ENCODE measurements at places on chromosomes 6 and 20.
A peak's percentile ranks its signal among the peaks of the same experiment; 100 is the strongest.

DNA sequence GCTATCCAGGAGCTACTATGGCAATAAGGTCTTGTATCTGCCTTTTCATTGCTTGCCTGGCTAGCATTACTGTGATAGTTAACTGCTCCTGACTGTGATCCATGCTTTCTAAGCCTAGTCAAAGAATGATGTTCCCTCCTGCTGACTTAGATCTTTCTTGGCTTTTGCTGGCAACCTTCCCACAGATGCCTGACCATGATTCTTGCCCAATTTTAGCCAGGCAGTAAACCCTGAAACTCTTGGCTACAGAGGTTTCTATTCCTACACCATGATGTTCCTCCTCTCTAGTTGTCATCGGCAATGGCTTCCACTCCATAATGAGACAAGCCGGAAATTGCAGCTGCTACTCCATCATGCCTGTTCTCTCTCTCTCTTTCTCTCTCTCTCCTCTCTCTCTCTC, 238.1 kb downstream of the HAO1 start:
- DNase-seq = no peak

GRCh38 chr20:46331611-46332361, 23.5 kb upstream of the CDH22 start:
- no peak for DNase-seq

DNA sequence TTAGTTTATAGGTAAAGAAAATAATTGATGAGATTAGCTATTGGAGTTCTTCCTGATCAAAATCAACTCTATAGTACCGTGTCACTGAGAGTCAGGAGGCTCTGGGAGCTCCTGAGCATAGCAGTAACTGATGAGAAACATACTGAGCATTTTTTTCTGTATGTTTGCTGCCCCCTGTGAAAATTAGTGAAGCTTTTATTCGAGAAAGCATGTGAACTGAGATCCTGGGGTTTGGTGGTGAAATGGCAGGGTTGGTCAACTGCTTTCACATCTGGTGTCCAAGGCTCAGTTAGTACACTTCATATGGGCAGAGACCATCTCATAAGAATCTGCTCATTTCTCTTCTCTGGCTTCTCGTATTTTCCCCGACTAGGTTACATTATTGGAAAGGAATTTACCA, 4.1 kb upstream of the ABT1 start:
- DNase-seq = no peak

GRCh38 chr6:99802396-99803031, 191.5 kb downstream of the MCHR2 start:
- DNase-seq = no peak

DNA sequence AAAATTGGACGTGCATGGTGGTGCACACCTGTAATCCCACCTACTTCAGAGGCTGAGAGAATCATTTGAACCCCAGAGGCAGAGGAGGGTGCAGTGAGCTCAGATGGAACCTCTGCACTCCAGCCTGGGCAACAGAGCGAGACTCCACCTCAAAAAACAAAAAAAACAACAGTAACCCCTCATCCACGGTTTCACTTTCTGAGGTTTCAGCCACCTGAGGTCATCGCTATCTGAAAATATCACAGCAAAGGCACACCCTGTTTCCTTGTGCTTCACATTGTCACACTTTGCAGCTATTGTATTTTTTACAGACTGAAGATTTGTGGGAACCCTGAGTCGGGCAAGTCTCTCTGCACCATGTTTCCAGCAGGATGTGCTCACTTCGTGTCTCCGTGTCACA, 54.1 kb upstream of the FOXQ1 start:
- no peak for DNase-seq

GRCh38 chr20:62887860-62888239, 26.2 kb upstream of the TCFL5 start:
- no peak for DNase-seq

DNA sequence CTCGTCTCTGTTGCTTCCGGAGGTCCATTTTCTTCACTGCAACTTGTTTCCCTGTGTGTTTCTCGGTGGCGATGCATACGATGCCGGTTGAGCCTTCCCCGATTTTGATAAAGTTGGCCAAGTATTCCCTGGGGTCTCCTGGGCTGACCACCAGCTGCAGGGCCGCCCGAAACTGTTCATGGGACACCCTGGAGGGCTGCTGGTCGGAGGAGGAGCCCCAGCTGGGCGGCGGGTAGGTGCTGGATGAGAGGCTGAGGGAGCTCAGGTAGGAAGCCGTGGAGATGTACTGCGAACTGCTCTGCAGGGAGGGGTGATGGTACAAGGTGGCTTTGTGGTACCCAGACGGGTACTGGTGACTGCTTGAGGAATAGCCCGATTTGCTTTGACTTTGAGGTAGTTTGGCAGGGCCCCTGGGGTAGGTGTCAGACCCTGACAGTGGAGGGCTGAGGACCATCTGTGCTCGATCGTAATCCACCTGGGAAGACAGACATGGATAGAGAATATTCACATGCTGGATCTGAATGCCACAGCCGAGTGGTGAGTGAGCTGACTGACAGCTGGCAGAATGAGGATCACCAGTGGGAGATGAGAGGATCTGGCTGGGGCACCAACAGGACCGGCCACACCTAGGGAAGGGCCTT, 51.6 kb downstream of the LAMP5 start:
- no peak for DNase-seq

DNA sequence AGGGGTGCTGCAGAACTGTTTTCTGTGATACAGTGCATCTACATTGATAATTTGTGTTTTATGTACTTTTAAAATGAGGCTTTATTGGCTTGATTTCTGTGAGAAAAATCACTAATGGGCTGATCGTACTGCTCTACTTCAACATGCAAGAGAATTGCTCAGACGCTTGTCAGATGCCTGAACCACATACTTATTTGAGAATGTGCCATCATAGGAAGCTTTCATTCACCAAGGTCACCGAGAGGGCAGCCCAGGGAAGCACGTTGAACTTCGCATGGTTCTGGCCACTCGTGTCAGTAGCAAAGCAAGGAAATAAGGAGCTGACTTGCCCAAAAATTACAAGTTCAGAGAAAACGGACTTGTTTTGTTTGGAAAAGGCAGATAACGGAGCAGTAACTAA, 168.5 kb upstream of the AKAP12 start:
- no peak for DNase-seq

DNA sequence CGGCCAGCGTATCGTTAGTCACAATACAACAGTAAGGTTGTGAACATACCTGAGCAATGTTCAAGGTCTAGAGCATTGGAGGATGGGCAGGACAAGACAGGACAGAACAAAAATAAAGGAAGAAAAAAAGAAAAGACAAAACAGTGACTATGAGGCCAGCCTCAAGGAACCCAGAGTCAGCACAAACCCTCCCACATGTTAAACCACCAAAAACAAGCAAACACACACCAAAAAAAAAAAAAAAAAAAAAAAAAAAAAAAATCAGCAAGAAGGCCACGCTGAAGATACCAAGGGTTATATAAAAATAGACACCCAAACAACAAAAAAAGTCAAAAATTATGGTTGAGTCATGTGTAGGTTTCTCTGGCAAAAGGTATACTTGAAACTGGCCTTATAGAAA, 12.8 kb downstream of the MED23 start:
- no peak for DNase-seq

- no peak for DNase-seq
Observed at GRCh38 chr20:61683721-61684120, 382.0 kb downstream of the TAF4 start.

DNA sequence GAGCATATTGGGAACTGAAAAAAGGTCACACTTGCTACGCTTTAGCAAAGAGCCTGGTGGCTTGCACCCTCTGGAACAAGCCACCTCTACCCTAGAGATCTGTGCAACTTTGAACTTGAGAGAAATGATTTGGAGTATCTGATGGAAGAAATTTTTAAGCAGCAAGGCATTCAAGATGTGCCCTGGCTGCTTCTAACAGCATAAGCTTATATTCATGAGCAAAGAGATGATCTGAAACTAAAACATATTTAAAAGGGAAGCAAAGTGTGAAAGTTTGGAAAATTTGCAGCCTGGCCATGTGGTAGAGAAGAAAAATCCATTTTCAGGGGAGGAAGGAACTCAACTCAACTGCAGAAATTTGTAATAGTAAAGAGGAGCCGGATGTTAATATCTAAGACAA, 71.1 kb downstream of the NINL start:
- no peak for DNase-seq

DNA sequence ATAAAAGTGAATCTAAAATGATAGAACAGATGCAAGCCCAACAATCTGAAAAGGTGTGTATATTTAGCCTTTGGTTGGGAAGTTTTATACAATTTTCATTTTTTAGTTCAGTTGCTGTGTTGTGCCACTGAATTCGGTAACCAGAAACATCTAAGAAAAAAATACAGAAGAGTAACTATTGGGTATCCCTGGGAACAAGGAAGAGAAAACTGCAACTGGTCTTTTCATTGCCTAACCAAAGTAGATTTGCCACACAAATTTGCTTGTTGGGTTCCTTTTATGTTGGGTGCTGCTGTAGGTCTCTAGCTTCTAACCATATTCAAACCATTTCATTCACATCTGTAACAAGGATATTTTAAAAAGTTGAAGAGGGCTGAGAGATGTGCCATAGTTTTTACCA, 2.8 kb upstream of the TMEM30A start:
- no peak for DNase-seq

GRCh38 chr6:7617801-7618764, 28.1 kb downstream of the SNRNP48 start:
- peak; percentile 19 for DNase-seq

DNA sequence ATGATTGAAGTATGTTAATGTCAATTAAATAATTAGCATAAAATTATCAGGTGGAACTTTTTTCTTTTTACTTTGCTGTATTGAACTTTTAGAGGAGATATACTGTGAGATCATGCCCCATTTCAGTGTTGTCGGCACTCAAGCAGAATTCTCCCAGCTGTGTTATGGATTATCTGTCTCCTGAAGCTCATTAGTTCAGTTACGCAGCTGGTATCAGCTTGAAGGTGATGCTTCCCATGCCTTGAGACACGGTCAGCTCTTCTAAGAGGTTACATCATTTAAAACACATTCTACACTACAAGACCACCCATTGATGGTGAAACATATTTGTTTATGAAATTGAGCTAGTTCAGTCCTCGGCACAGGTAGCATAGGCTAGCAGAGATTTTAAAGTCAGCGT, 68.9 kb upstream of the PHACTR2 start:
- no peak for DNase-seq

GRCh38 chr6:150704447-150705192, 104.9 kb downstream of the PLEKHG1 start:
- DNase-seq = no peak

DNA sequence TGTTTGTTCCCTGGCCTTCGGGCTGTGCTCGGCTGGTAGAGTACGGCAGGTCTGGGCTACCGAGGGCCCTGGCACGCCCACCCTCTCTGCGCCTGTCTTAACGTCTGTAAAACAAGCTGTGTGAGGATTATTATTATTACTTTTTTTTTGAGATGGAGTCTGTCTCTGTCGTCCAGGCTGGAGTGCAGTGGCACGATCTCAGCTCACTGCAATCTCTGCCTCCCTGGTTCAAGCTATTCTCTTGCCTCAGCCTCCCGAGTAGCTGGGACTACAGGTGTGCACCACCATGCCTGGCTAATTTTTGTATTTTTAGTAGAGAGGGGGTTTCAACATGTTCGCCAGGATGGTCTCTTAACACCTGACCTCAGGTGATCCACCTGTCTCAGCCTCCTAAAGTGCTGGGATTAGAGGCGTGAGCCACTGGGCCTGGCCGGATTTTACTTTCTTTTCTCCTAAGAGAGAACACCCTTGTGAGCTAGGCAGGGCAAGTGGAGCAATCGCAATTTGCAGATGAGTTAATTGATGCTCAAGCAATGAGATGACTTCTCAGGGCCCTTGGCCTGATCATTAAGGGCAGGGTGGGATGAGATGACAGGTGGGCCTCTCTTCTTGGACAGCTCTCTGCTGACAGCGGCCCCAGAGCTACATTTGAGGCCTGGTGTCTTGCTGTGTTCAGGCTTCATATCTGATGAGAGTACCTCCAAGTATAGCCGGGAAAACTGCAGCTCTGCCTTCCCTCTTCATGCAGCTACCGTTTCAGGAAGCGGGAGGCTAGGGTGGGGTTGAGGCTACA, 859 bp upstream of the SMIM29 start:
- no peak for DNase-seq

DNA sequence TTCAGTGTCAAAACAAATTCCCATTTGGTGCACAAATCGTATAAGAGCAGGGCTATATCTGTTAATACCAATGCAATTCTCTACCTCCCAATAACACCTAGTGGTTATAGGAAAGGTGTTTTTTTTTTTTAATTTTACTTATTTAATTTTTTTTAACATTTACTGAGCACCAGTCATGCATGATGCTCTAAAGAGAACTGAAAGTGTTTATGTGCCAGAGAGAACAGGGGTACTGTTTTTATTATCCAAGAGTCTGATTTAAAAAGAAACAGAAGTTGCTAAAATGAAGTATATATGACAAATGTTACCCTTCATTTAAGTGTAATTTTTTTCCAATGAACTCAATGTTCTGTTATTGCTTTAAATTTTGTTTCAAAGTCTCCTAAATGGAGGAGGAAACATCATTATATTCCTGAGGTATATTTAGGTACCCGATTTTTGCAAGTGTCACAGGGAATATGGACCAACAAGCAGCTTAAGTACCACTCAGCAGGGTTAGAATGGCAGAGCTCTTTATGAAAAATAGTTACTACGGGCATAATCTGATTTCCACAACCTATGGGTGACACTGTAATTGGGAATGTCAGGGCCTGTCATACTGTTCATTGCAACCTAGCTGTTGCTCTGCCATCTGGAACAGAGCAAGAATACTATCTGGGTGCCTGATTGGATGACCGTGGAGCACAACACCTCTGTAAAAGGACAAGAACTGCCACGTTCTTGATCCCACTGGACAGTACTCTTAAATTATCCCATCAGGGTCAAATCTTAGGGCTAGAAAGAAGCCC, 195.4 kb downstream of the KHDRBS2 start:
- DNase-seq = no peak

DNA sequence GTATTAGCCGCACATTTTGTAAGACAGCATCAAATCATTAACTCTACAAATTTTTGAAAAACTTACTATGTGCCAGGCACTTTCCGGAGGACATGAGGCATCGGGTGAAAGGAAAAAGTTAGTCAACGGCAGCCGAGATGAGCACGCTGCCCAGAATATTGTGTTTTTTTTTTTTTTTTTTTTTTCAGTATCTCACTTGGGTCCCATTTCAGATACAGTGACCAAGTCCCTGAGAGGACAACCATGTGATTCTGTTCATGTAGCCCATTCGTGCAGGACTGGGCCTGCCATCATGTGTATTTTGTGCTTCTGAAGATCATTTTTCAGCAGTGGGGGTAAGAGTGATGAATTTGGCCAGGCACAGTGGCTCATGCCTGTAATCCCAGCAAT, 1.3 kb downstream of the SLA2 start:
- DNase-seq = peak; percentile 72

DNA sequence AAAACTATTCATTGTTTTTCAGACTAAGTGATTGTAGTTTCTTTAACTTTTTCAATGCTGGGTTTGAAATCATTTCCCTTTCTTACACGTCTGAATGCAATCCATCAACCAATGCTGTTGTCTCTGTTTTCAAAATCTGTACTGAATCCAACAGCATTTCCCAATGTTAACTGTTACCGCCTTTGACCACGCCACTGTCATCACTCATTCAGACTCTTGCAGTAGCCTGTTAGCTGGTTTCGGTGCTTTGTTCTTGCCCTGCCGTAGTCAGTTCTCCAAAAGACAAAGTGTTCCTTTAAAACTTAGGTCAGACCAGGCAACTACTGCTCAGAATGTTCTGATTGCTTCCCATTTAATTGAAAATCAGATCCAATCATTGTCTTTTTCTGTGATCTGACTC, 131.3 kb downstream of the PLCB4 start:
- no peak for DNase-seq

Measured in stimulated activated CD4-positive, alpha-beta T cell treated with anti-CD3 and anti-CD28 coated beads, Interleukin-15, amount 100 ng/mL, for 24 hours (primary cell).